Lung microvascular endothelial cell (primary cell): ENCODE measurements at places on chromosomes 16 and 17. TPM values are rescaled to one million over a fixed set of nuclear protein-coding genes. Genes with fewer than 3 reads are reported as not detected.

TOP2A gene
- 10.5 and 35.3 TPM in 2 replicates for total RNA-seq

OR2C1 gene
- under 0.01 TPM in 1 of 2 replicates, not detected in the other for total RNA-seq

HOXB13 gene
- under 0.01 TPM in 1 of 2 replicates, not detected in the other for total RNA-seq

MYH1 gene
- not detected in 2 replicates for total RNA-seq

SAMD14 gene
- total RNA-seq, result 3.2 and 3.5 TPM in 2 replicates

DNA sequence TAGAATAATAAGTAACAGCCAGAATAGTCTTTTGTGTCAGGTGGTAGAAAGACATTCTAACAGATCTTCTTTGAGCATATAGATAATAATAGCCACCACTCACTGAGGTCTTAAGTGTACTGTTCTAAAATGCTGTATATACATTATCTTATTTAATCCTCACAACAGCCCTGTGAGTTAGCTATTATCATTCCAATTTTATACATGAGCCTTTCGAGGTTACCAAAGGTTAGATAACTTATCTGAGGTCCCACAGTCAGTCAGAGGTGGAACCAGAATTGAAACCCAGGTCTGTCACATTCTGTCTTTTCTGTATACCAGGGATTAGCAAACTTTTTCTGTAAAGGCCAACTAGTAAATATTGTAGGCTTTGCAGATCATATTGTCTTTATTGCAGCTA is 23.2 kb downstream of the REXO5 start:
- DNase-seq, result no peak

GRCh38 chr17:44417553-44417952 is 28.1 kb upstream of the ITGA2B start:
- peak; percentile 67 for DNase-seq

- DNase-seq, result peak; percentile 43
These were observed 454 bp downstream of the CCDC40 start for GRCh38 chr17:80036715-80037477.

ICAM2 gene
- total RNA-seq, result 257 and 282 TPM in 2 replicates

GRCh38 chr16:1778200-1779179 is 3.9 kb downstream of the SPSB3 start:
- no peak for DNase-seq

MPV17L gene
- under 0.01 and 0.20 TPM in 2 replicates for total RNA-seq

DNA sequence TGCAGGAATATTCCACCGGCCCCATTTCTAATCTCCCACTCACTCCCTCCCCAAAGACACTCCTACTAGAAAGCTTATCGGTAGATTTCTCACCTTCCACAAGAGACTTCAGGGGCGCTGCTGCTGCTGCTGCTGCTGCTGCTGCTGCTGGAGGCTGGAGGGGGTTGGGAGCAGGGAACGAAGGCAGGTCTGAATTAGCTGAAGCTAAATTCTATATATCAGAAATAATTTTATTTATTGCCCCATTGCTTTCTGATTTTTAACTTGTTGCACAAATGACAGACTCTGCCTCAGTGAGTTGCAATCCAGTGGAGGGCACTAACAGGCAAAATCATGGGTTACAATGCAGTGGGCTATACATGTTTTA is 25.8 kb upstream of the HLF start:
- no peak for DNase-seq

TBC1D3B gene
- 0.44 and 0.99 TPM in 2 replicates for total RNA-seq

- DNase-seq, result no peak
These were observed 169.6 kb downstream of the XYLT1 start for GRCh38 chr16:17301184-17301583.

- peak; percentile 10 for DNase-seq
These were observed 22.4 kb downstream of the LSM12 start for GRCh38 chr17:44044071-44044470.

DNA sequence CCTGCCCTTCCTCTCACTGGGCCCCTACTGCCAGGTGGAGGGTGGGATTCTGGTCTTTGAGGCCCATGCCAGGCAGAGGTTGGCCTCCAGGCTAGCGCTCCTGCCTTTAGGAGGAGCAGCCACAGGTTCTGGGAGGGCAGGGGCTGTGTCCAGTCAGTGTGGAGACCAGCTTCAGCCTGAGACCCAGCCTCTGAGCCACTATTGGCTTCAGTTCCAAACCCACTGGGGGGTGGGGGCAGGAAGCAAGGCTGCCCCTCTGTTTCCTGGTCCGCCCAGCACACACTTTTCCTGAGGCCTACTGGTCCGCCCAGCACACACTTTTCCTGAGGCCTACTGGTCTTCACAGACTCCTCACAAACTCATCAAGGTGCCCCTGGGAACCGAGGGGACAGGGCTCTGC is 16.4 kb downstream of the SLC5A10 start:
- DNase-seq, result peak; percentile 82

MLX gene
- 22.9 and 35.9 TPM in 2 replicates for total RNA-seq
